Effector memory CD4-positive, alpha-beta T cell (primary cell): ENCODE measurements at places on chromosomes 5 and 9.

- no peak for DNase-seq
Observed at GRCh38 chr5:127870914-127871313, 167.7 kb downstream of the CCDC192 start.

GRCh38 chr9:131727184-131727759 lies 12.6 kb downstream of the RAPGEF1 start:
- DNase-seq: no peak

DNA sequence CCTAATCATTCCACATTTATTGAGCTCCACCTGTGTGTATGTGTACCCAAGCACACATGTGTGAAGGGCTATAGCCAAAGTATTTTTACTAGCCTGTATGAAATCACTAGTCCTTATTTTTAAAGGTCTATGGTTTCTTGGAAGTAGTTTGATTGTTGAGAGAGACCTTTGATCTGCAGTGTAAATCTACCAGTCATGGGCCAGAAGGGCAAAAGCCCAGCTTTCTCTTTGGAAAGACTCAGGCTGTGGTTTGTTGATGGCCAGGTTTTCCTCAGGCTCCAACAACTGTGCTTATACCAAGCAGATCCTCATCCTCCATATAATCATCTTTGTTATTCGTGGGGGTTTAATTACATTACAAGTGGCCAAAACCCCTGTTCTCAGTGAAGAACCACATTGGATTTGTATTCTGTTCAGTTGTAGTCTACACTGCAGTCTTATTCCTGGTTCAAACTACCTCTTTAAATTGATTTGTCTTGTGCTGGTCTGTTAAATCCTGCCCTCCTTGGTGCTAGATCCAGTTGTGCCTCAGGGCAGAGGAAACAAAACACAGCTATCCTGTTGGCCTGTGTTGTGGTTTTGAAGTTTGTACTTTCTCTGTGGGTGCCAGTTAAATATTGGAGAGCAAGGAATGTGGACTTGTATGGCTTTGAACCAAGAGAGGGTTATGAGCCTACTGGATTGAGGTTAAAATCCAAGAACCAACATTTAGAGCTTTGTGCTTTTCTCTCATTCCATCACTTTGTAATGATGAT lies 13.3 kb downstream of the CDC26 start:
- DNase-seq: no peak

DNA sequence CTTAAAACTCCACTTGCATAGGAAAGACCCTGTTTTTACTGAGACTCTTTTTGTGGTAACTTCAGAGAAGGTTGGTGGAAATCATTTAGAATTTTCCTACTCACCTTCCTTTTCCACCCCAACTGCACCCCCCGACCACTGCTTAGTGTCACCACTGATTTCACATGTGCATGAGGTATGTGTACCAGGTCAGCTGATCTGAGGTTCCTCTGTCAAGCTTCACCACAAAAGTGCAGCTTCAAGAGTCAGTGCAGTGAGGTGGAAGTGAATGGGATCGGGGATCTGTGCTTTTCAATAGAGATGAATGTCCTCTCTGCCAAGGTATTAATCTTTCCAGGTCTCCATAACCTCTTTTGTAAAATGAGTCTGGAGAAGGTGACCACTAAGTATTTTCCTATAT lies 260.5 kb upstream of the WWC1 start:
- DNase-seq: no peak

DNA sequence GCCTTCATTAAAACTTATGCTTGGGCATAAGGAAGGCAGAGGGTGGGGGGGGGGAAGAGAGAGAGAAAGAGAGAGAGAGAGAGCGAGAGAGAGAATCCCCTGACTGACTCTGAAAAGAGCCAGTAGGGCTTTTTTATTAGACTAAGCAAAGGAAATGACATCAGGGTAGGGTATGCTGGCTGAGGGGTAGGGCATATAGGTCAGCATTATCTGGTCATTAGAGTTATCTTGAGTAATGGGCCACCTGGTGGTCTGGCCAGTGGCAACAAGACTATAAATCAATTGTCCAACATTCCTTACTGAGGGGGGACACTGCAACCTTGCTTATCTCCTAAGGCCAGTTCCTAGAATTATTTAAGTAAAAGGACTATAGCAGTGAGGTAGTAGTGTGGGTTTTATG lies 67.2 kb downstream of the TSSK1B start:
- no peak for DNase-seq

DNA sequence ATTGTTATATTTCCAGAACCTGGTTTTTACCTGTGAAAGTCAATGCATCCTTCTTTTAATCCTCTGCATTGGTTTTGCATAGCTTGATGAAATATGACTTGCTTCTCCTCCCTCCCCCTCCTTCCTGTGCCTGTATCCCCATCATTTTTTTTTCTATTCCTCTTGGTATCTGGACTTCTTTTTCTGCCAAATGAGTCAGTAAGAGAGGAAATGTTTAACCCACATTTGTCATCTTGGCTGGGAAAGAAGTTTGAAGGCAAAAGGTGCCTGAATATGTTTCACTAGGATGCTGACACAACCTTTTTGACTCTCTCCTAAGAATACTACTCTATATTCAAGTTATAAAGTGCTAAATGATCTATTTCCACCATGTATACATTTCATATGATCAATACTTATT lies 35.5 kb upstream of the CDKN2B start:
- DNase-seq: no peak

DNA sequence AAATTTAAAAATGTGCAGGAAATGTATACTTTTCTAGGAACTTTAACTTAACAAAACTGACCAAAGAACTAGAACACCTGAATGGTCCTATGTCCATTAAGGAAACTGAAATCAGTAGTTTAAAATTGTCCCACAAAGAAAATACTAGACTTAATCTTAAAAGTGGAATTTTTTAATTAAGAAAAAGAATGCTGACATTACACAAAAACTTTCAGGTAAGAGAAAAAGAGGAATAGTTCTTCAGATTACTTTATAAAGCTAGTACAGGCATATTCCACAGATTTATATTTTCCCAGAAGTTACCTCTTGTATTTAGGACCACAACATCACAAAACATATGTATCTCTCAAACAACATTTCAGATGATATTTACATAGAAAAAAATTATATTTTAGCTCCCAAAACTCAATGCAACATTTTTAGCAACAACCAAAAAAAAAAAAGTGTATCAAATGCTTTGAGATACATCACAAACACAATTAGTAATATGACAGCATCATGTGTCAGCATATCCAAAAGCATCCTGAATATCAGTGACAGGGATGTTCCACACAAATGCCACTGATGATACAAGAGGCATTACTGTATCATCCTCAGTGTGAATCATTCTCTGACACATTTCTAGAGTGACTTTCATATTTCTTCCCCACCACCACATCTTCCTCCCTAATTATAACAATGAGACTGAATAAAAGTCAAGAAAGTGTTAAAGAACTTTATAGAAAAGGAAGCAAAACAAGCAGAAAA lies 264.0 kb downstream of the EPB41L4A start:
- DNase-seq: no peak

GRCh38 chr5:42944989-42945388 lies 95.1 kb downstream of the ANXA2R start:
- DNase-seq: no peak

GRCh38 chr5:134136771-134137170 lies 22.3 kb downstream of the TCF7 start:
- no peak for DNase-seq

GRCh38 chr5:72301557-72301956 lies 18.5 kb downstream of the MRPS27 start:
- DNase-seq: no peak

- no peak for DNase-seq
Observed at GRCh38 chr5:94992325-94992724, 292.6 kb downstream of the MCTP1 start.

DNA sequence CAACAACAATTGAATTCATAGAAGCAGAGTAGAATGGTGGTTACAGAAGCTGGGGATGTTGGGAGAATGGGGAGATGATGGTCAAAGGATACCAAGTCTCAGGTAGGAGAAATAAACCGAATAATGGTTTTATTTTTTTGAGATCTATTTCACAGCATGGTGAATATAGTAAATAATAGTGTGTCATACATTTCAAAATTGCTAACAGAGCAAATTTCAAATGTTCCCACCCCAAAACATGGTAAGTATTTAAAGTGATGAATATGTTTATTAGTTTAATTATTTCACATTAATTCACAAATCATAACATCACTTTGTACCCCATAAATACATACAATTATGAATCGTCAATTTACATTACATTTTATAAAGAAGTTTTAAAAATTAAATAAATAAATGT lies 72.7 kb upstream of the ATG10 start:
- DNase-seq: no peak

DNA sequence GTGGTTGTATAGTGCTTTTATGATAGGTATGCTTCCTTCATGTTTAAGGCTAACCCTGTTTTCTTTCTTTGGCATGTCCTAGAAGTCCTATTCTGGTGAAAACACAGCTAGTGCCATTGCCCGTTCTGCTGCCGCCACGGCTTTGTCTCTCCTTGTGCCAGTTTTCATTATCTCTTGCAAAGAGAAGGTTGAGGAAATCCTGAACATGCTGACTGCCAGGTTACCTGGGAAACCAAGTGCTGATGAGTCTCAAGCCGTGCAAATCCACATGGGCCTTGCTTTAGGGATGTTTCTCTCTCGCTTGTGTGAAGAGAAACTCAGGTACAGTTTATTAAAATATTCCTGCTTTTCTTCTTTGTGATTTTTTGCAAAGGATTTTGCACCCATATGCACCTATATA lies 102.2 kb downstream of the HACD4 start:
- DNase-seq: no peak

DNA sequence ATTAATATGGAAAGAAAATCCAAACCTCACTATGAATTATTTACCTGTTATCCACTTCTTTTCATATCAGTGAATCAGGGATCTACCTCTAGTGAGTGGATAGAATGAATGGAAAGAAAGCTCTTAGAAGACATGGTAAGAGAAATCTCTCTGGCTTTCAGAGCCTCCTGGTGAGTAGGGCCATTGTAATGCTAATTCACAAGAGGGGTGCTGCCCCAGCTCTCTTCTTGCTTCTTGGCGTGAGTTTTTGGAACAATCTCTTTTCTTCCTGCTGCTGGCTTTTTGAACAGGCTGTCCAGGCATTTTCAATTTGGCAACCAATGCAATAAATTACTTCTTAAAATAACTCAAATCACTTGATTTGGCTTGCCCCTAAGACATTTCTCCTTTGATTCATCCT lies 49.9 kb upstream of the KCNN2 start:
- DNase-seq: no peak

DNA sequence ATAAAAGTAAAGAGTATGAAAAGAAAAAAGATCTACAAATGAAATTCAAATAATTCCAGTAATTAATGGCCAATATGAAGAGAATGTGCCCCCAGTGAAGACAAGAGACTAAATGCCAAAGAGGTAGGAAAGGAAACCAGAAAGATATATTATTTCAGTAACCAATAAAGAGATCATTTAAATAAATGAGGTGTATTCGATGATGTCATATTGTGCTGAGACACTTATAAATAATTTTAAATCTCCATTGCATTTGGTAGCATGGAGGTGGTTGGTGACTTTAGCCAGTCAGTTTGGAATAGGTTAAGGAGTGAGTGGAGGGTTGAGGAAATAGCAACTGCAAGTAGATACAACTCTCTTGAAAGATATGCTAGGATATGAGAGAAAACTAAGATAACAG lies 417.7 kb upstream of the PTGER4 start:
- DNase-seq: no peak

DNA sequence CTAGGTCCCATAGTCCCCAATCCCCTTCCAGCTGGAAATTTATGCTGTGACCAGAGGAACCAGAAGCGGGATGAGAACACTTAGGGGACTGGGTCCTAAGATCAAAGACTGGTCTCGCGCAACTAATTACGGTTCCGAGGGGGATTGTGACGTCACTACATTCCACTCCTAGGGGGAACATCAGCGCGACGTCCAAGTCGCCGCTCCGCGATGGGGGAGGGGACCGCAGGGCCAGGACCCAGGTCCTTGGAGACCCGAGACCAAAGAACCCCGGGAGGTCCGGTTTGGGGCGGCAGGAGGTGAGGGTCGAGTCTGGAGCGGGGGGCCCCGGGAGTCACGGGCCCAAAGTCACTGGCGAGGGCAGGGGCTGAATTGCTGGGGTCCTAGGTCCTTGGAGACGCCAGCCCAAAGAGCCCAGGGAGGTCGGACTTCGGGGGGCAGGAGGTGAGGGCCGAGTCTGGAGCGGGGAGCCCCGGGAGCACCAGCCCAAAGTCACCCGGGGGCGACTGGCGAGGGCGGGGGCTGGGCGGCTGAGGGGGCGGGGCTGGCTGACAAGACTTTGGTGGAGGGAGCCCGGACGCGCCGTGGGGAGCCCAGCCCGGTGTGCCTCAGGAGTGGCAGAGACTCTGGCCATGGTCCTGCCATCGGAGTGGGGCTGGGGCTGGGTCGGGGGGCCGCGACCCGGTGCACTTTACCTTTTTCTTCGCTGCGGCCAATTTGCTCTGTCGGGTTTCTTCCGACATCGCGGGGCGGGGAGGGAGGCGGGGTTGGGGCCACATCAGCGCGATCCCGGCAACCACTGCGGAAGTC lies at the start of gene GOLGA2:
Gene GOLGA2 (minus strand): TSS at position 810 of the 810 bp plus-strand sequence. CDS start 31 bp downstream, at position 779.
- DNase-seq: no peak

GRCh38 chr9:98962861-98963260 lies 19.2 kb downstream of the COL15A1 start:
- no peak for DNase-seq
